RPMI8226 (cell line): ENCODE measurements at places on chromosomes 7 and 10.

DNA sequence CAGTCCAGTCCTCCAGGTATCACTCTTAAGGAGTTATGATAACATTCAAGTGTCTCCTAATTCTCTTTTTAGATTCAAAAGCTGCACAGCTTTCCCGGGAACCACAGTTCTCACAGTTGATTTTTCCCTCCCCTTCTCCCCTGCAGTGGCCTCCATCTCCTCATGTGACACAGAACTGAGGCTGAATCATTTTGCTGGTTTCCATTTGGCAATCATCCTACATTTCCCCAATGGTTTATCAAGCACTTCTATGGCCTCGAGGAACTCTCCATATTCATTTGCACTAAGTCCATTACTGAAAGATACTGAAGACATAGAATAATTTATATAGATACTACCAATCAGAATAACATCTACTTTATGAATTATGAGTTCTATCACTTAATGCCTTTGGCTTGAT is 484.9 kb downstream of the GPAM start:
- no peak for DNase-seq

GRCh38 chr10:6678956-6679355 is 98.9 kb upstream of the PRKCQ start:
- DNase-seq: no peak

DNA sequence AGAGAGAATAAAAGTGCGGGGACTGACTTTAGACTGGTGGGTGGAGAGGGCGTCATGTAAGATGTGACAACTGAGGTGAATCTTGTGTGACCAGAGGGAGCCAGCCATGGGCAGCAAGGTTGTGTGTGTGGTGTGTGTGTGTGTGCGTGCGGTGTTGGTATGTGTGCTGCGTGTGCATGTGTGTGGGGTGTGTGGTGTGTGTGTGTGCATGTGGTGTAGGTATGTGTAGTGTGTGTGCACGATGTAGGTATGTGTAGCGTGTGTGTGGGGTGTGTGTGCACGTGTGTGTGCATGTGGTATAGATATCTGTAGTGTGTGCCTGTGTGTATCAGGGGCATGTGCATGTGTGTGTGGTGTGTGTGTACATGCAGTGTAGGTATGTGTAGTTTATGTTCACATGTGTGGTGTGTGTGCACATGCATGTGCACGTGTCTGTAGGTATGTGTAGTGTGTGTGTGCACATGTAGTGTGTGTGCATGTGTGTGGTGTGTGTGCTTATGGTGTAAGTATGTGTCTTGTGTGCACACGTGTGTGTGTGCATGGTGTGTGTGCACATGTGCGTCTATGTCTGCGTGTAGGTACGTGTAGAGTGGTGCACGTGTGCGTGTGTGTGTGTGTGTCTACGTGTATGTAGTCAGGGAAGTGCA is 312.3 kb upstream of the MKI67 start:
- no peak for DNase-seq

DNA sequence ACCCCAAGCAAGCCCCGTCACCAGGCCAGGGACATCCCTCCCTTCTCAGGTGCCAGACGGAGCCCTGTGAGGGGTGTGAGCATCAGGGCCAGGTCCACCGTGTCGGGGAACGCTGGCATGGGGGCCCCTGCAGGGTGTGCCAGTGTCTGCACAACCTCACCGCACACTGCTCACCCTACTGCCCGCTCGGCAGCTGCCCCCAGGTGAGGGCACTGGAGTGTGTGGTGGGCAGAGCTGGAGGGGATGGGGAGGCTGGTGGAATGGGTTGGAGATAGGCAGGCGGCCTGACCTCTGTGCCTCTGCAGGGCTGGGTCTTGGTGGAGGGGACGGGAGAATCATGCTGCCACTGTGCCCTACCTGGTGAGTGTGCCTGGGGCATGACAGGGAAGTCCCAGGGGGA is 19.9 kb upstream of the ZNF467 start:
- no peak for DNase-seq

- DNase-seq: no peak
Measured at GRCh38 chr7:77426521-77427051, 10.4 kb upstream of the GSAP start.

DNA sequence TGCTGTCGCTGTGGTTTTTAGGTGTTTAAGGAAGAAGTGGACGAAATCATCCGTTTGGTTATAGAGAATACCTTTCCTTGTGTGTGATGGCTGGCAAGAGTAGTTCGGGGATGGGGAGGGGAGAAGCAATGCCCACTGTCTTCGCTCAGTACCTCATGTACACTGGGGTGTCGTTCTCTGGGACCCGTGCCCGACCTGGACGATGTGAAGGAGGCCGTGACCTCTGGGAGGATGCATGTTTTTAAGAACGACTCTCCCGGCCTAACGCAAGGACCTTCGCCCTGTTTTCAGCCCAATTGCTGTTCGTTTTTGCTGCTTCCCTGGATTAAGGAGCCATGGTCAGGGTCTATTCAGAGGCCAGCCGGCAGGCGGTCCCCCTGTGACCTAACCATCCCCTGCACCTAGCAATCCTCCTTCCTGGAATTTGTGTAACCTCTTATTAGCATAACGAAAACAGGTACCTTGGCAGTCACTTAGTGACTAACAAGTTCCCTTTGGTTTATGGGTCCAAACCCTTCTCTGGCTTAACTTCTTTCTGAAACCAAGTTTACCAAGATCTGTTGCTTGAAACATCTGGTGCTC is 1.3 kb downstream of the NFE2L3 start:
- peak; percentile 30 for DNase-seq

DNA sequence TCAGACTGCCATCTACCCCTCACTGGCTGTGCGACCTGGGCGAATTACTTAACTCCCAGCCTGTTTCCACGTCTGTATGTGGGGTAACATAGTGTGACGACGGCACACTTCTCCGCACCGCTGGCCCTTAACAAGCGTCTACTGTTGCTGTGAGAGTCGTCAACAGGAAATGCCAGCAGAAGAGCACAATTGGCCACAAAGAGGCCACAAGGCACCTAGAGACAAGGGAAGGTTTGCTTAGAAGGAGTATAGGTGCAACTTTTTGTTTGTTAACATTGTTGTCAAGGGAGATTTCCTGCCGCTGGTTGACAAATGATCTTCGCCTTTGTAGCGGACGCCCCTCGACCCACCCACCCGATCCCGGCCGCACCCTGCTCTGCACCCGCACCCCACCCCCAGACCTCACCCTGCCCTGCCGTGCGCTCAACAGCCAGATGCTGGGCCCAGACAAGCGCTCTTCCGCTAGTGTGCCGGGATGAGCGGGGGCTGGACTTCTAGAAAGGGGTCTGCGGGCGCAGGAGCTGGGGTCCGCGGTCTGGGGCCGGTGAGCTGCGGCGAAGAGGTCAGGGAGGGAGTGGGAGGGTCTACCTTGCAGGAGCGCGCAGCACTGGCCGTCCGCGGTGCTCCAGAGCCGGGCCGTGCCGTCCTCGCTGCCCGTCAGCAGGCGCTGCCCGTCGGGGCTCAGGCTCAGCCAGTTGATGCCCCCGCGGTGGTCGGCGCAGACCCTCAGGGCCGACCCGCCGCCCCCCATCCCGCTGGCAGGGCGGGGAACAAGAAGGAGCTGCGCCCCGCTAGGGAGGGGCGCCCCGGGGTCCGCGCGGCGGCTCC is 785 bp downstream of the WDR86 start:
- peak; percentile 49 for DNase-seq

- DNase-seq: no peak
Measured at GRCh38 chr10:112677689-112678088, 230.7 kb downstream of the VTI1A start.

- DNase-seq: no peak
Measured at GRCh38 chr10:32795598-32796183, 162.3 kb downstream of the ITGB1 start.

GRCh38 chr7:114988755-114989375 is 67.0 kb downstream of the MDFIC start:
- no peak for DNase-seq
